ENCODE measurements at places on chromosomes 3 and 15. TPM values are rescaled to one million over a fixed set of nuclear protein-coding genes. Genes with fewer than 3 reads are reported as not detected.

DNAJA4 gene
- total RNA-seq, result 2.1 TPM

DNA sequence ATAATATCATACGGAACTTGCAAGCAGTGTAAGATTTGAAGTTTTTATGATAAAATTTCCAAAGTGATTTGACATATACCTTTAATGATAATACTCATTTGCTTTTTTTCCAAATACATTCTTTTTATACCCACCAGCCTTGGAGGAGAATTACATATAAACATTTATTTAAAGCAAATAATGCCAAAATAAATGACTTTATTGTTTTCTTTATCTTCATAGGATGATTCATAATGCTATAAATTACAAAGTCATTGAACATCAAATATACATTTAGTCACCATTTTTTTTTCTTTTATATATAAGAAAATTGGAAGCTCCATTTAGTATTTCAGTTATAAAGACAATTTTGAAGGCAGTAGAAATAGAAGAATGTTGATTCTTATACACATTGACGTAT is 450.9 kb downstream of the NAALADL2 start:
- DNase-seq, result no peak

- DNase-seq, result no peak
These were observed 7.1 kb upstream of the RPL29 start for GRCh38 chr3:52002748-52003147.

GRCh38 chr15:64858021-64858575 is 16.4 kb downstream of the PLEKHO2 start:
- DNase-seq, result no peak

DNA sequence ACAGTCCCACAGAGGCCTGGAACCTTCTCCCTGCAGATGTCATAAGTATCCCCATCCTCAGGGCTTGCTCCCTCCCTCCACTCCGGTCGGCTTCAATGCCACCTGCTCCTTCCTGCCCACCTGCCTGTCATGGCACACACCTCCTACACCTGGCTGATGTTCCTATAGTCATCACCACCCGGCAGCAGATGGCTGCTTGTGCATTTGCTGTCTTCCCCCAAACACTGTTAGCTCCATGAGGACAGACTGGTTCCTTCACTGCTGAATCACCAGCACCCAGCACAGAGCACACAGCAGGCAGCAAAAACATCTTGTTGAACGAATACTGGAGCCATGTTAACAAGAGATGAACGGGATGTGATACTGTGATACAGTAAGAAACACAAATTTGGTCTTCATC is 14.8 kb downstream of the TARS3 start:
- DNase-seq, result no peak
